ENCODE measurements at places on chromosomes 6 and 20.

DNA sequence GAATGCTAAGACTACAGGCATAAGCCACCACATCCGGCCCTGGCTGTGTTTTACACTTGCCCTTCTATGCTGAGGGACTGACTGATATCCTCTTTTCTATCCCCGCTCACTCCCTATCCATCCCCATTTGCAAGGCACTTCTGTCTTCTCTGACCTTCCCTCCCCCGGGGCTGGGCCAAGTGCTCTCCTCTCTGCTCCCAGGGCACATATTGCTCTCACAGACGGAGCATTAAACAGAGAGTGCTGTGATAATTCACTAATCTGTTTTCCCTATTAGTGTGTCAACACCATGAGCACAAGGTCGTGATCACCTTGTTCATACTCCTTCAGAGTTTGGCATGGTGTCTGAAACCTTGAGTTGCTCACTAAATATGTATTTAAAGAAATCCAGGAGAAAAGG, 9.0 kb upstream of the SLC2A12 start:
- no peak for DNase-seq

DNA sequence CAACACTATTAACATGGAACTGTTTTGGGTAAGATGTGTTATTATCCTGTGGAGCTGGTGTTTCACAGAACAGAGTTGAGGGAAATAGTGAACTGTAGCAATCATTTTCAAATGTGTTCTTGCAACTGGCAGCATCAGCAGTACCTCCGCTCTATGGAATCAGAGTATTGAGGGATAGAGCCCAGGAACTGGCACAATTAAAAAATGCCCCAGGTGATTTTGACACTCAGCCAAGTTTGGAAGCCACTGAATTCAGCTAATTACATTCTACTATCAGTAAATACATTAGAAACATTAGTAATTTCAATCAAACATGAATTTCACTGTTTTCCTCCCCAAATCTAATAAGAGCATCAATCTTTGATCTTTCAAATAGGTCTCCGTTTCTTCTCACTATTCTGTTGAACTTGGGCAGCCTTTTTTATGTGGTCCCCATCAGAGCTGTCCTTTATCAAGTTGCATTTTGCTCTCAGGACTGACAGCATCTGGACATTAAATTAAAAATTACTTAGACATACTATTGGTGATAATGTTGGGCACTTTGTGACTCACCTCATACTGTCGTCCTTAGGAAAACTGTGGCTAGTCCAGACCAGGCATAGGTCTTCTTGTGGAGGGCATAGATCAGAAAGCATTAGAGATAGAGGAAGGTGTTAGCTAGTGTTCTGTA, 251.5 kb downstream of the DHX35 start:
- no peak for DNase-seq

- DNase-seq = no peak
These were observed 23.4 kb upstream of the SLCO4A1 start for GRCh38 chr20:62618611-62619529.

DNA sequence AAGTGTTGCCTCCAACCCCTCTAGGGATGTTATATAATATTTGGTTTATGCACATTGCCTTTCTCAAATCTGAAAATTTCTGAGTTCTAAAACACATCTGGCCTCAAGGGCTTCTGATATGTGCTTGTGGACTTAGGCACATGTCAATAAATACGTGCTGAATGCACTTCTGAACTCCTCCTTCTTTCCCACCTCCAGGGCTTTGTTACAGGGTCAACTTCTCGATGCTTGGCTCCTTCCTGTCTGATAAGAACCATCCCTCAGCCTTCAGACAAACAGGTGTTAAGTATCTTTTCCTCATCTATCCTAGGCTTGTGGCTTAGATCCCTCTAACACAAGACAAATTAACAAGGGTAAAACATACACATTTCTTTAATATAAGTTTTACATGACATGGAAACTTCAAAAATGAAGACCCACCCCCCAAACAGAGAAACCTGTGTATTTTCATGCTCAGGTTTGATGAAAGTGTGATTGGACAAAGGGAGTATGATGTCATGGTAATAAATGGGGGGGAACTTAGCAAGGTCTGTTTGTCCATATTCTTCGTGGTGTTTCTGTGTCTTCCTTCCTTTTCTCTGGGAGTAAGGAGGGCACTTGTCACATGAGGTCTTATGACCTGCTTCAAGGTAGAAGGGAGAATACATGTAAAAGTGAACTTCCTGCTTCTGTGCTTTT, 326.9 kb downstream of the CD83 start:
- no peak for DNase-seq

GRCh38 chr20:62768551-62769287, 27.6 kb upstream of the MRGBP start:
- peak; percentile 86 for DNase-seq

DNA sequence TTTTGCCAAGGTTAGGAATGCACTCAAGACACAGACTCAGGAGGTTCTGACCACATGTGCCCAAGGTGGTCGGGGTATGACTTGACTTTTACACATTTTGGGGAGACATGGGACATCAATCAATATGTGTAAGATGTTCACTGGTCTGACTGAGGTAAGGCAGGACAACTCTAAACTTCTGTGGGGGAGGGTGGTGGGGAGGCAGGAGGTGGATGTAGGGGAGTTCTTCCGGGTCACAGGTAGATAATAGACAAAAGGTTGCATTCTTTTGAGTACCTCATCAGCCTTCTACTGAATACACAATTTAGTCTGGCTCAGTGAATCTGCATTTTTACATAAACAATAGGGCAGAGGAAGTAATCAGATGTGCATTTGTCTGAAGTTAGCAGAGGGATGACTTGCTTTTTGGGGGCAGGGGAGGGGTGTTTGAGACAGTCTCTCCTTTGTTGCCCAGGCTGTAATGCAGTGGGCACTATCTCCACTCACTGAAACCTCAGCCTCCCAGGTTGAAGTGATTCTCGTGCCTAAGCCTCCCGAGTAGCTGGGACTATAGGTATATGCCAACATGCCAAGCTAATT, 10.9 kb downstream of the ECHDC1 start:
- no peak for DNase-seq

DNA sequence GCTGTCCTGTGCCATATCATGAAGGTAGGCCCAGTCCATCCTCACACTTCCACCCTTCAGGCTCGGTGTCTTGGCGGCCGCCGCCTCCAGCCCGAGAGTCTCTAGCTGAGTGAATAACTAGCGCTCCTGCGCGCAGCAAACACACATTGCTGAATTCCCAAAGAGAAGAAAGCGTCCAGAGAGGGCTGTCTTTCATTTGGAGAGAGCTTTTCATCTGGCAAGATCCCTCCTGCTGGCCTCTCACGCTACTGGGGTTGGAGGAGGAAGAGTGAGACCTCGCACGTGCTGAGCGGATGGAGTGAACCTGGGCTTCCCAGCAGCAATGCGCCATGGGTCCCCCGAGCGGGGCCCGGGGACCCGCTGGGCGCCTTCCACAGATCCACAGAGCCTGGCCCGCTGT, 73.2 kb downstream of the NCR2 start:
- no peak for DNase-seq

DNA sequence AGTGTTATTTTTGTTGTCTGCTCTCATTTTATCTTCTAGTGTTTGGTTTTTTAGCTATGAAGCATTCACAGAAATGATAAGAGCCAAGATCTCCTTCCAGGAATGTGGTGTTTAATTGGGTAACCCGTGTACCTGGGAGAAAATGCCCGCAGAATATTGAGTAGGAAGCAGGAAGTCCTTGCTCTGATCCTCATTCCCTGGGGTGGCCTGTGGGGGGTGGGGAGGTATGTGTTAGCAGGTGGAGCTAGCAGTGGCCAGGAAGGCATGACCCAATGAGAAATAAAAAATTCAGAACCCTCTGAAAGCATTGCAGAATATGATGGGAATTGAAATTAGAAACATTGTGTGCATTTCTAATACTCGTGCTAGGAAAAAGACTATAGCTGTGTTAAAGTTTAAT, 100.8 kb downstream of the DTD1 start:
- no peak for DNase-seq

DNA sequence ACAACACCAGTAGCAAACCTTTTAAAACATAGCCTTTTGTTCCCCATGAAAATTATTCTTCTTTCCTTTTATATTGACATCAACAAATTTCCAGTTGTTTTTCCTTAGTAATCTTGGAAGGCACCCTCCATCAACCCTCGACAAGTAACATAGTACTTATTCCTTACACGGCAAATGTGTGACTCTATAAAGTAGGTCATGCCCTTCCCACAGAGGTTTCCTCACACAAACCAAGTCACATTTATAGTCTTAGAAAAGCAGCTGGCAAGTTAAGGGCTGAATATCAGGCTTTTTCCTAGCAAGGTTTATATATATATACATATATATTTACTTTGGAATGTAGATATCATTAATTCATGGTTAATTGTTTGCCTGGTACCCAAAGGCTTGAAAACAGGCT, 371.5 kb downstream of the SYNE1 start:
- no peak for DNase-seq

GRCh38 chr6:157034436-157035230, 257.5 kb downstream of the ARID1B start:
- peak; percentile 69 for DNase-seq

DNA sequence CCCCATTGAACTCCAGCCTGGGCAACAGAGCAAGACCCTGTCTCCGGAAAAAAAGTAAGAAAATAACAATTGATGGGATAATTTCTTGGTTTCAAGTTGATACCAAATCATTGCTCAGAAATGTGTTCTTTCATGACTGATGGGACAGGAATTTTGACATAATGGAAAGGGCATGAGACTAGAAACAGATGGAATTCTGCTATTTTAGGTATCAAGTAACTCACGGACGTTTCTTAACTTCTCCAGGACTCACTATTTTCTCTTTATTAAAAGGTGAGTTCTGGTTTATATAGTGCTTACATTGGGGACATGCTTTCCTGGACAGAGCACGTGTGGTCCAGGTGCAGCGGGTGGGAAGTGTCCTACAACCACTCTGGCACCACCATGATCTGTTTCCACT, 6.0 kb upstream of the DSP start:
- no peak for DNase-seq

DNA sequence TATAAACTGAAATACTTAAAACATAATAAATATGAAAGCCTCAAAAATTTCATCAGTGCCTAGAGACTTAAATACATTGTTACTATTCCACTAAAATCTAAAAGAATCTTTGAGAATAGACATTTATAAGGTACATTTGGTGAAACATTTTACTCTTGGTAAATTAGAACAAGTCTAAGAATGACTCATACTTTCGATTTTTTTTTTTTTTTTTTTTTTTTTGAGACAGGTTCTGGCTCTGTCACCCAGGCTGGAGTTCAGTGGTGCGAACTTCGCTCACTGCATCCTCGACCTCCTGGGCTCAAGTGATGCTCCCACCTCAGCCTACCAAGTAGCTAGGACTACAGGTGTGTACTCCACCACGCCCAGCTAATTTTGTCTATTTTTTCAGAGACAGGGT, 6.4 kb downstream of the FUCA2 start:
- no peak for DNase-seq

DNA sequence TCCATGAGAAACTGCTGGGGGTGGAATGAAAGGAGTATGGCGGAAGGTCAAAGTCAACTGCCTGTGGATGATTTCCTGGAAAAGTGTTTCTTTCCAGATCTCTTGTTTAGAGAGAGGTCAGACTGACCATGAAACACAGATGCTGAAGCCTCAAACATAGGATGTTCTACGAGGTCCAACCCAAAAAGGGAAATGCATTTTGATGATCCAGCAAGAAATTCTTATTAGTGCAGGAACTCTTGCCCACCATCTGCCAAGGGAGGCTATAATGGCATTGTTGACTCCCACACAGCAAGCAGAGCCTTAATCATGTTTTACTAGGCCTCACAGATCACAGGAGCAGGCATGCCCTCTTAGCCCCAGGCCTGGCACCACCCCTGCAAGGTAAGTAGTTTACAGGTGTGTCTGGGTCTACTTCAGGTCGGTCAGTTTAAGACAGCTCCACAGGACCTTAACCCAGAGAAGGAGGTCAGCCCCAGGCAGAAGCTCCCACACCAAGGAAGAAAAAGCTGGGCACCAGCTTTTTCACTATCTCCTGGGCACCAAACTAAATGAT, 67.6 kb upstream of the CNKSR3 start:
- no peak for DNase-seq

DNA sequence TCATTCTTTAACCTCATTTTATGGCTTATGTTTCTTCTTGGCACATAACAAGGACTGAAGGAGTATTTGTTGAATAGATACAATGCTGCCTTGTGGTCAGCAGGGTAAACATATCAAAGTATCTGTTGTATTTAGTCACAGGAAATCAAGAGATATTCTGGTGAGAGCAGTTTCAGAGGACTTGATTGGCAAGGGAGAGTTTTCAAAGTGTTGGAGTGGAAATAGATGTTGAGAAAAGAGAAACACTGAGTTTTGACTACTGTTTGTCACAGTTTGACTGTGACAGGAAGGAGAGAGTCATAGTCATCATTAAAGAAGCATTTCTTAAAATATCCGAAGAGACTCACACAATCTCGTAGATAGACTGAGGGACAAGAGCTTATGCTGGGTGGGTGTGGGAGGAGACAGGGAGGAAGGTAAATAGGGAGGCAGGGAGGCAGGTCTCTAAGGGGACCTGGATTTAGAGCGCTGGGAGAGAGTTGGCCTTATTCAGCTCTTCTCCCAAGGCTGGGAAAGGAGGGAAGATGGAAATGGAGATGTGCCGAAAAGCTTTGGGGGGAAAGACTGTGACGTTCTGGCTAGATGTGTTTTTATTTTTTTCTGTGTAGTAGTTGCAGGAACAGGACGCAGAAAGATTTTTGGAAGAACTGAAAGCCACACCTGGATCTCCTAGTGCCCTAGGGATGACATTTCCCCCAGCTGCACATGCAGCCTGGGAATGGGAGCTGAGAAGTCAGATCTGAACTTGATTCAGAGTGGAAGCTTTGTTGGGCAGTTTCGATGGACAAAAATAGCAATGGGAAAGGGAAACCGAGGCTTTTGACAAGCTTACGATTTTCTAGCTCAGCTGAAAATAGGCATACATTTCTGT, 65.0 kb upstream of the IFNGR1 start:
- no peak for DNase-seq

Measured in DMS79 treated with DMSO at 0.1 percent for 48 hours (cell line).